M059J (cell line): ENCODE measurements at places on chromosomes 1 and 21. TPM values are rescaled to one million over a fixed set of nuclear protein-coding genes. Genes with fewer than 3 reads are reported as not detected.

GRCh38 chr1:35210321-35211119 lies 17.6 kb upstream of the SFPQ start:
- DNase-seq: no peak

Gene EPHA10
- not detected in 2 replicates for total RNA-seq

GRCh38 chr1:162645666-162646065 lies 13.4 kb downstream of the DDR2 start:
- DNase-seq: no peak

DNA sequence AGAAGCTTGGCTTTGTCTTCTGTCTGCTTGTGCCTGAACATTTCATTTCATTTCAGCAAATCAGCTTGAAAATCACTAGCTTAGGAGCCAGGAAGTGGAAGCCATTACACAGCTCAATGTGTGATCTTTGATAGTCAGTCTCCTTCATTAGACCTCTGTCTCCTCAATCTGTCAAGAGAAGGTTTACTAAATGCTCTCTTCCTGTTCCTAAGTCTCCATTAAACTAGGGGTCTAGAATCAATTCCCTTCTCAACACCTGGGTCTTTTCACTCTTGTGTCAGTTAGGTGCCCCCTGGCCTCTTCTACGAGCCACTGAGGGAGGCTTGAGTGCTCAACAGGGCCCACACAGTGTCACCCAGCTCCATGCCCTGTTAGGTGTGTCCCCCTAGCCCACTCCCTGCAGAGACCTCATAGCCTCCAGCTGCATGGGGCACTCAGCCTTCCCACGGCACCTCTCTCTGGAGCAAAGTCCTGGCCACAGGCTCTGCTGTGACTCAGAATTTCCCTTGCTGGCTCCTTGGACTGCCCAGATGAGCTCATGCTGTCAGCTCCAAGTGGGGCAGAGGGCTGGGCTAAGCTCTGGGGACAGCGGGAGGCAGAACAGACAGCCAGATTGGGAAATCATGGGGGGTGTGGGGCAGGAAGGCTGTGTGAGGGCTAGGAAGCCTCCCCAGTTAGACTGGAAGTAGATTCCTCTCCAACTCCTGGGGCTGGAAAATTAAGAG lies 115.7 kb upstream of the IPO9 start:
- peak; percentile 100 for DNase-seq

DNA sequence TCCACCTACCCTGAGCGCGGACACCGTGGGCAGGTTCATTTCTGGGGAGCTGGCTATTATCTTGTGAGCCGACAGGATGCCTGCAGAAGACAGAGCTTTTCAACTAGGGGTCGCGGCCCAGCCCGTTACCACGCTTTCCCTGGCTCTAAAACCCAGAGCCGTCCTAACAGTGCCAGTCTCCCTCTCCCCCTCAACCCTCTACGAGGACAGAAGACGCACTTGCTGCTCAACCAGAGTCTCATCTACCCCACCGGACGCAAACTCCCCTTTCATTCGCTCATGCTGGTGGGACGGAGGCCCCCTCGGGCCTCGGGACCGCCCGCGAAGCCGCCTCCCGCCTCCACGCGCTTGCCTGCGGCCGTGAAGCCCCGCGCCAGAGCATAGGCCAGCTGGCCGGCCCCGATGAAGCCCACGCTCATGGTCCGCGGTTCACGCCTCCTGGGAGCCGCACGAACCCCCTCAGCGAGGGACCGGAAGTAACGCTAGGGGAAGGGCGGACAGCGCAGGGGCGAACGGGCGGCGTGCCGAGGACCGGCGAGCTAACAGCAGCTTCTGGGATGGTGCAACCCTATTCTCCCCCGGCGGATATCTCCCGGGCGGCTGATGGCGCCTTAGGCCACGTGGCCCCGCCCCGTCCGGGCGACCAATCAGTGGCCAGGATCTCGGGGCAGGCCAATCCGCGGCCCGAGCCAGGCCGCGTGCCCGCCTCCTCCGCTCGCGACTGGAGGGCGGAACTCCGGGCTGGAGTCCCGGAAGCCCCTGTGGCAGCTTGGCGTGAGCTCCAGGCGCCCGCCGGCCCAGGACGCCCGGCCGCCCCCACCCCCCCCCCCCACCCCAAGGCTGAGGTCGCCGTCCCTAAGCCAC lies at the start of gene PYCR2:
Gene PYCR2, minus strand, starts transcription at position 559 of the 864 bp plus-strand sequence. Its CDS starts 140 bp downstream, at position 419.
- peak; percentile 94 for DNase-seq

- peak; percentile 98 for DNase-seq
Measured at GRCh38 chr1:218459878-218460711, 115.0 kb downstream of the TGFB2 start.

GRCh38 chr1:3604468-3604974 lies 6.8 kb downstream of the MEGF6 start:
- DNase-seq: no peak

Gene ITLN2
- not detected in 2 replicates for total RNA-seq

GRCh38 chr1:37038227-37039093 lies 4.1 kb upstream of the GRIK3 start:
- DNase-seq: peak; percentile 35
